NCI-H2029 (cell line): ENCODE measurements at places on chromosomes 6 and 20.

GRCh38 chr20:19253316-19253715, 40.9 kb downstream of the SLC24A3 start:
- no peak for DNase-seq

GRCh38 chr20:24389686-24390085, 79.7 kb upstream of the SYNDIG1 start:
- no peak for DNase-seq

DNA sequence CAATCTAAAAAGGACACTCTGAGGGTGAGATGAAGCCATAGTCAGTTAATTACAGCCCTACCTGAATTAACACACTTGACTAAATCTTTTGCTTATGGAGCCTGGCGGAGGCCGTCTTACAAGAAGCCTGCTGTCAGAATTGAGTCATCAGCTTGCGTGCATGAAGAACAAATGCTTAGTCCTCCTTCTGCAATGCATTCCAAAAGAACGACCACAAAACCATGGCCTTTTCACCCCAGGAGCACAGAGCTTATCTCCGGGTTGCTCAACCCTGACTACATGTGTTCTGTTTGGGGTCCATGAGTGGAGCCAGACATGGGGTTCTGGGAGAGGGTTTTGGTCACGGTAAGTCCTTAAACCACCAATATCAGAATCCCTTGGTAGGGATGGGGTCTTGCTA, 318.1 kb downstream of the CLIC5 start:
- no peak for DNase-seq

- DNase-seq: no peak
Measured at GRCh38 chr20:23627501-23627900, 10.3 kb downstream of the CST3 start.

GRCh38 chr6:44734886-44735629, 347.6 kb downstream of the CDC5L start:
- no peak for DNase-seq

DNA sequence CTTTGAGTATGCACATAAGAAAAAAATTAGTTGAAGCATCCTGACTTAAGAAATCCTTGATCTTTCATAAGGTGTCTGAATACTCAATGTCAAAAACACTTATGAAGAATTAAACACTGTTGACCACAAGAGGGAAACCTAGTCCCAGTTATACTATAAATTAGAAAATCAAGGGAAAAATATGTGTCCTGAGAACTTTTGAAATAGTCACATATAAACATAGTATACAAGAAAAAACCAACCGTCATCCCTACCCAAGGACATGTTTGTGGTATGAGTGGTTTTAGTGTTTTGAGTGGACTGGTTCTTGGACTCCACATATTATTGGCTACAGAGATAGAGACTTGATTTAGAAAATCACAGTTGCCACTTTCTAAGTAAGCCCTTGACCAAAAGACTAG, 7.6 kb upstream of the HLA-DRA start:
- DNase-seq: no peak

DNA sequence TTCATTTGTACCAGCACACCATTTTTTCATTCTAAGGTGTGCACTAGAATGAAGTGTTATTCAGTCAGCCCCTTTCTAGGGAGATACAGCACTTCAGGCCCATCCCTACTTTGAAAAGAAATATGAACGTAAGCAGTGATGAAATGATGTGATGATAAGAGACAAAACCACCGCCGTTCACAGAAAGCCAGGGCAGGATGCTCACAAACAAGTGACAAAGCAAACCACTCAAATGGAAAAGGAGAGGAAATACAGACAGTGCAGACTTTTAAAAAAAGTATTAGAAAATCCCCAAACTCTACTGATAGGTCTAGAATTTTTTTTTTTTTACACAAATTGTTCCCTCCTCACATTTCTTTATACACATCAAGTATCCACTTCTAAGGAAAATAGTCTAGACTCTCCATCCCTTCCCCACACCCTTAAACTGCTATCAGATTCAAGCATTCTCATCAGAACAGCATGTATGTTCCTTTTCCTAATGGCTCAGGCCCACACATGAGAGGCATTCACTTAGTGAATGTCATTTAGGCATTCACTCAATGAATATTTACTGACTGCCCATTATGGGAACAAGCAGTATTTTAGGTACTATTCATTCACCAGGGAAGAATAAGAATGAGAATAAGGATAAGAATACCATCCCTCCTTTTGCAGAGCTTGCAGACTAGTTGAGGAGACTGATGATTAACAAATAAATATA, 243.5 kb downstream of the GMPR start:
- DNase-seq: no peak

- DNase-seq: no peak
Measured at GRCh38 chr6:167566711-167567141, 241.8 kb downstream of the TTLL2 start.

DNA sequence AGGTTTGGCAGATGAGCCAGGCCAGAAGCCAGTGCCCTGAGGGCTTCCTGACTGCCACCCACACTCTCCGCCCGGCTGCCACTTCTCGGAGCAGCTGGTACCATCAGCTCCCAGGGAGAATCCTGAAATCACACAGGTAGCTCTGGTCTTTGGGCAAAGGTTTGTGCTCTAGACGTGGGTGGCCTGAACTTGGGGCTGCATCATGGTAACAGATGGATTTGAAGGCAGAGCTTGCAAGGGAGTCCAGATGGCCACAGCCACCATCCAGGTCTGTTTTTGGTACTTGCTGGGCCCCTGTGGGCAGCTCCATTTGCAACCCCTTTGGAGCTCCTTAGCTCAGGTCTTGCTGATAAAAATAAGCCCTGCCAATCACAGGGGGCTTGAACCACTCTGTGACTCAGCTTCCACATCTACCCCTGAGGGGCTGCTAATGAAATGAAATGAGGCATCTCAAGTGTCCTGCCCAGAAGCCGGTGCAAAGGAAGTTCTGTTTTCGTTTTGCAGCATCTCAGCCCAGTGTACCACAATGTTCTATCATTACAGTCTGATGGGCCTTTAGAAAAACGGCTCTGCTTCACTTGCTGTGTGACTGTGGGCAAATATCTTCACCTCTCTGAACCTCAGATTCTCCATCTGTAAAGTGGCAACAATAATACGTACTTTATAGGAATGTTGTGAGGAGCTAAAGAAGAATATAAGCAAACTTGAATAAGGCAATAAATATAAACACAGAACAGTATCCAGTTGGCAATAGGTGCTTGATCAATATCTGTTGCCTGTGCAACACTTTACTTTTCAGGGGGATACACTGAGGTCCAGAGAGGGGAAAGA, 25.1 kb upstream of the CDH22 start:
- DNase-seq: no peak

- DNase-seq: no peak
Measured at GRCh38 chr6:67544851-67545452, 1090.1 kb upstream of the ADGRB3 start.

DNA sequence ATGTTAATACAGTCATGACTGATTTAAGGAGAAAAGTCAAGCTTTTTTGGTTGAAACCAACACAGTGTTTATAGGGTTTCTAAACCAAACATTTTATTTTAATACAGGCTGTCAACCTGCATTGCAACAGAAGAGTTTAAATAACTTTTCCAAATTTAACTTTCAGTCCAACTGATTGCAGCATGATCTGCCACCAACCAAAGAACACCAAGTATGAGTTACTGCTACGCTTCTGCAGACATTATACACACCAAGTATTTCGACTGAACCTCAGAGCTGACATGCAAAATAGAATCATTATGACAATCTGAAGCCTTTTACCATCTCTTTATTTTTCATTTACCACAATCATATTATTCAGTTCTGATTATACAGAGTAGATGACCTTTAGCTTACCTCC, 151.2 kb upstream of the DST start:
- DNase-seq: no peak

DNA sequence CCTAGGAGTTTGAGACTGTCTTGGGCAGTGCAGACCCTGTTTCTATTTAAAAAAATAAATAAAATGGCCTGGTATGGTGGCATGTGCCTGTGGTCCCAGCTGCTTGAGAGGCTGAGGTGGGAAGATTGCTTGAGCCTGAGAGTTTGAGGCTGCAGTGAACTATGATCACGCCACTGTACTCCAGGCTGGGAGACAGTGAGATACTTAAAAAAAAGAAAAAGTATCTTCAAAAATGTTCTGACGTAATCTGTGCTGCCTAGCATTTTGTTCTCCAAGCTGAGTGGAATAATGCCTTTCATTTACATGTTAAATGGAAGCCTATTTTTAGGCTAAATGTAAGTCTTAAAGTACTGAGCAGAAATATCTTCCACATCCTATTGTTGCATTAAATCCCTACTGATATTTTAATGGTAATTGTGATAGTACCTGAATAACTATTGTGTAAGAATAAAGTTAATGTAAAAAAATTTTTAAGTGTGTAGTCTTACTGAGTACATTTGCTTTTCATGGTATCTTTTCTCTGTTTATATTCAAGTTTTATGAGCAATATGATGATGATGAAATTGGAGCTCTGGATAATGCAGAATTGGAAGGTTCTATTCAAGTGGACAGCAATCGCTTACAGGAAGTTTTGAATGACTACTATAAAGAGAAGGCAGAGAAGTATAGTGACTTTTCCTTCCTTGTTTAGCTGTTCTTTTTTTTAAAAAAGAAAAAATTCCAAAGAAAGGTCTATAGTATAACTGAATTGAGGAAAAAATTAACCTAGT, 4.2 kb upstream of the ZC2HC1B start:
- DNase-seq: no peak
